ENCODE measurements at places on chromosomes 7 and 10. TPM values are rescaled to one million over a fixed set of nuclear protein-coding genes. Genes with fewer than 3 reads are reported as not detected.
A peak's percentile ranks its signal among the peaks of the same experiment; 100 is the strongest.

DNA sequence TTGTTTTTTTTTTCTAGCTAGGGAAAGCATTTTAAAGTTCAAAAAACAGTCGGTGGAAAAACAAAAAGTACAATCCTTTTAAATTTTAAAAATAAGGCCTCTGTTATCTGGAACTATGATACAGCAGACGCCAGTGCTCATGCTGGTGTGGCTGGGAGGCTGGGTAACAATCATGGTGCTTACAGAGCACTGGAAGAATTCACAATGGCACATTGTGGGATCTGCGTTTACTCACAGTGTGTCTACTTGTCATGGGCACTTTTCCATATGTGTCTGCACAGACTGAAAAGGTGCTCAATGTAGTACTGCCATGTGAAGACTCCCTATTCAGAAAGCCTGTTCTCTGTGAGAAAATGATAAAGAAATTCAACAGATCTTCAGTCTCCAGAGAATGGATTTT, 278.2 kb upstream of the IMMP2L start:
- no peak for DNase-seq

- DNase-seq: no peak
These were observed 229.9 kb upstream of the TCF7L2 start for GRCh38 chr10:112720178-112720577.

DNA sequence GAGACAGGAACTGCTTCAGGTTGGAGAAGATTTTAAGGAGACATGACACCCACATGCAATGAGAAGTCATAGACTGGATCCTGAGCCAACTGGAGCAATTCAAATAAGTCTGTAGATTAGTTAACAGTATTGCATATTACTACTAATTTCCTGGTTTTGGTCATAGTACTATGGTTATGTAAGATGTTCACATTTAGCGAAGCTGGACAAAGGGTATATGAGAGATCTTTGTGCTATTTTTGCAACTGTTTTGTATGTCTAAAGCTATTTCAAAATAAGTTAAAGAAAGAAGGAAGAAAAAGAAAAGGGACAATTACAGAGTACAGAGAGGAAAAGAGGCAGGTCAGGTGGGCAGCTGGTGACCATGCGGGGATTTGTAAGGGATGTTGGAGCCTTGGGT, 116.5 kb upstream of the SVIL start:
- DNase-seq: no peak

GRCh38 chr7:54705436-54705835, 53.6 kb downstream of the SEC61G start:
- DNase-seq: peak; percentile 83

DNA sequence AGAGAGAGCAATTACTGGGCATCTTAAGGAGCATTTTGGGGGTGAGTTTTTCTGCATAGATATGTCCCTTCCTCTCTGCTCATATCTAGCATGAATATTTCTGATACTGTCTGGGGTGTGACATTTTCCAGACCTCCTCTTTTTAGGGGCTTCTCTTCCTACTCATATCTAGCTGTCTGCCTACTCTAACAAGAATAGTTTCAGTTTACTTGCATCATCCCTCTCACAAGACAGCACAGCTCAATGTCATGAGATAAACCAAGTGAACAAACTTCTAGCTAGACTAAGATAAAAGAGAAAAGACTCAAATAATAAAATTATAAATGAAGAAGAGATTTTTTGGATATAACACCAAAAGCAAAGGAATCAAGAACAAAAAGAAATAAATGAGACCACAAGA, 419.5 kb upstream of the SORCS1 start:
- DNase-seq: no peak

OR2A42 gene
- total RNA-seq: not detected

GRCh38 chr10:96395931-96396877, 37.4 kb upstream of the OPALIN start:
- DNase-seq: no peak

GIMAP4 gene
- not detected for total RNA-seq

DNA sequence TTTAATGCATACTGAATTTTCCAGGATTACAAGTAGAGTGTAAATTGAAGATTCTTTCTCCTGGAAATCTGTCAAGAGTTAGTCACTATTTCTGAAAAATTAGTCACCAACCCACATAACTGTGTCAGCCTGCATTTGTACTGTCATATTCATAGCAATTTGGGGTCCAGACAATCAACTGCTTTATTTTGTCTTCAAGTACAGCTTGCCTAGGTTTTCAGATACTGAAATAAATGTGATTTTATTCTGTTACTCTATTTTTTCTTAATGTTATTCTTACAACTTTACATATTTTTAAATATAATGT, 55.1 kb downstream of the CUBN start:
- no peak for DNase-seq

GRCh38 chr7:17782216-17782549, 158.1 kb downstream of the SNX13 start:
- no peak for DNase-seq

- no peak for DNase-seq
These were observed at the start of gene CLEC5A for GRCh38 chr7:141946796-141947195. Gene CLEC5A (minus strand): TSS chr7:141946974. CDS start chr7:141946292, 682 bp downstream.

DNA sequence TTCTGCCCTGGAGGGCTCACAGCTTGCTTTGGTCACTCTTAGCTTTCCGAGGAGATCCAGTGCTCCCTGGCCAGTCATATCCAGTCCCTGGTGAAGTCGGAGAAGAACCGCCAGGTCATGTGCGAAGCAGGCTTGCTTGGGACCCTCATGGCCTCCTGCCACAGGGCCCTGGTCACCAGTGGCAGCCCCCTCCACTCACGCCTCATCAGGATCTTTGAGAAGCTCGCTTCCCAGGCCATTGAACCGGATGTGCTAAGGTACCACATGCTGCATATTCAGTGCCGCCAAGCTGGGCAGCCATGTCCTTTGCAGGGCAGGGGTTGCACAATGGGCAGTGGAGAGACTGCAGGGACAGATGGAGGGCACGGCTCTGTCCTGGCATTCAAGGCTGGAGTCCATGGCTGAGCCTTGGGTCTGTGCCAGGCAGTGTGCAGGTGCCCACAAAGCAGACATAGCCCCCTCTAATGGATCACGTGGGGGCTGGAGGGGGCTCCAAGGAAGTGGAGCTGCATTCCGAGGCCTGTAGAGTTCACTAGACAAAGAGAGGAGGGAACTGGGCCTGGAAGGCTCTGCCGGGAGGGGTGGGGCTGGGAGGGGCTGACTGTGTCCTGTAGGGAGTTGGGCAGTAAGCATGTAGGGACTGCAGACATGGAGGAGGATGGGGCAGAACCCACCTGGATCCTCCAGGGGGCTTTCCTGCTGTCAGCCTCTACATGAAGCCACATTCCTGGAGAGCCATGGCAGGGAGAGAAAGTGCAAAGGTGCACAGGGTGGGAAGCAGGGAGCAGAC, 89.9 kb downstream of the WDFY4 start:
- DNase-seq: no peak

PNLIP gene
- not detected for total RNA-seq

- no peak for DNase-seq
These were observed 37.5 kb downstream of the BTBD16 start for GRCh38 chr10:122308417-122309141.

GRCh38 chr10:86439544-86439943, 72.9 kb upstream of the GRID1 start:
- DNase-seq: peak; percentile 91

PRKCQ gene
- 4.5 TPM for total RNA-seq

ALOX5 gene
- 1.7 TPM for total RNA-seq

DNA sequence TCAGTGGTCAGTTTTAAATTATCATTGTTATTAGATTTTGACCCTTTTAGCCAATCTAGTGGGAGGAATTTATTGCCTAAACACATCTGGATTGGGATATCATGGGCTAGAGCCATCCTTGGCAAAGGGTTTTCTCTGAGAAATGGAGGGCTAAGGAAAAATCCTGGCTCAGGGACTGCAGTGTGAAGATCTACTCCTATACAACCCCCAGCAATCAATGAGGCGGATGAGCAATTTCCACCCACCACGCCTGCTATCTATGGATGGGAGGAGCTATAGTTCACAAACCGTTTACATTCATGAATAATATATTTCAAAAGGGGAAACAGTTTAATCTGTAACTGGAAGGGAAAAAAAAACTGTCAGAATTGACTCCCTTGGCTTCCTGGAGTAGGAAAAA, 2.7 kb downstream of the CAV1 start:
- DNase-seq: no peak

ITGA8 gene
- 0.06 TPM for total RNA-seq

ICA1 gene
- 9.6 TPM for total RNA-seq

GRCh38 chr7:27237735-27238334, 4.8 kb upstream of the EVX1 start:
- no peak for DNase-seq

DNA sequence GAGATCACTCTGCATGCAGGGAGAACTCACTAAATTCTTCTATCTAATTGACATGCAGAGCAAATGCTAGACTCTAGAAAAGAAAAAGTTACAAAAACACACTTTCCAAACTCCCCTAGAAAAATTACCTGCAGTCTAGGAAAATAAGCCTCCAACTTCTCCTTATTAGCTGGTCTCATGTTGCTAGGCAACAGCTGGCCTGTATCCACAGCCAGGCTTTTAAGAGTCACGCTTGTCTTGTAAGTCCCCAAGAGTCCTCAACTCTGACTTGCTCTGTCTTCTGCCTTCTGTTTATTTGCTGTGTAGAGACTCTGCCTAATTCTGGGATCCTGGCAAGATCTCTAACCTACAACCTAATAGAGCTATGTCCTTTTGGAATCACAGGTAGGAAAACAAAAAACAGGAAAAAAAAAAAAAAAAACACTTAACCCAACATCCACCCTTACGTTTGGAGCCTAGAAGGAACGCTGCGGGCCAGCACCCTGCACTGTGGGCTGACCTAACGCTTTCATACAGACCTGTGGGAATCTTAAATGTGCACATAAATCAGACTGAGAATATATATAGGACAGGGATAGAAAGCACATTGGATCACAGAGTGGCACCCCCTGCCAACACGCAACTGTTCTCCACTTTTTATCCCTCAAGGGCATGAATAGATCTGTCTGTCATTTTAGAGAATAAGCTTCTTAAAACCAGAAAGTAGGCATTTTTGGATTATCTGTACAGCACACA, 117.0 kb upstream of the PTPRZ1 start:
- DNase-seq: no peak

ASAH2B gene
- 1.6 TPM for total RNA-seq

TES gene
- total RNA-seq: 153 TPM

EBF3 gene
- not detected for total RNA-seq

- no peak for DNase-seq
These were observed 57.6 kb upstream of the EZH2 start for GRCh38 chr7:148941598-148942275.

PAPOLB gene
- total RNA-seq: not detected

ELFN1 gene
- 0.23 TPM for total RNA-seq

DNA sequence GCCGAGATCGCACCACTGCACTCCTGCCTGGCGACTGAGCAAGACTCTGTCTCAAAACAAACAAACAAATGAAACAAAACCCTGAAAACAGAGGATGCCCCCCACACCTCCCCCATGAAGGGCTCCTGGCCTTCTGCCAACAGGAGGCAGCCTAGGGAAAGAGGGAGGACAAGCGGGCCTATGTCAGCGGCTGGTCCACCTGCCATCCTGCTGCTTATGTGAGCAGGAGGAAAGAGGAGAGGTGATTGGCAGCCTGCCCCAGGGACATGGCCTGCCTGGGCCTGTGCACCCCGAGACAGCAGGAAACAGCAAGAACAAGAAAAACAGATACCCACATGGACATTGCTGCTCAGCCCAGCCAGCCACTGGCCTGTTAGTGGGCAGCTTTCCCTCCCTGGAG, 9.1 kb upstream of the ZNF316 start:
- DNase-seq: no peak

SPDYE16 gene
- total RNA-seq: not detected

DNA sequence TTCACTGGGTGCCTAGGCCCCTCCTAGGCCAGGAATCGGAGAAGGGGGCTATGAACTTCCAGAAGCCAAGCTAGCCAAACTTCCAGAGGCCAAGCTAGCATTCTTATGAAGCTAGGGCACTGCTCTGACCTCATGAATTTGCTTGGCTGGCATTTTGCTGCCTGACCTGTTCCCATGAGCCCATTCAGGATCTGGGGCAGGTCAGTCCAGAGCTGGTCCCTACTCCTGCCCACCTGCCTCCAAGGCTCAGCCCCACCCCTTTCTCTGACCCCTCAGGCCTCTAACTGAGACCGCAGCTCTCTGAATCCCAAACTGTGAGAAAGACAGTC, 1.3 kb upstream of the PPIF start:
- DNase-seq: no peak

DNA sequence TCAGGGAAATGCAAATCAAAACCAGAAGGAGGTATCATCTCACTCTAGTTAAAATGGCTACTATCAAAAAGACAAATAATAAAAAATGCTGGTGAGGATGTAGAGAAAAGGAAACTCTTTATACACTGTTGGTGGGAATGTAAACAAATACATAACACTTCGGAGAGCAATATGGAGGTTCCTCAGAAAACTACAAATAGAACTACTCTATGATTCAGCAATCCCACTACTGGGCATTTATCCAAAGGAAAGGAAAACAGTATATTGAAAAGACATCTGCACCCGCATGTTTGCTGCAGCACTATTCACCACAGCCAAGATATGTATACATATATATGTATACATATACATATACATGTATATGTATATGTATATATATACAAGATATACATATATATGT, 94.2 kb downstream of the C10orf90 start:
- no peak for DNase-seq

FGFR2 gene
- total RNA-seq: 1.6 TPM

DNA sequence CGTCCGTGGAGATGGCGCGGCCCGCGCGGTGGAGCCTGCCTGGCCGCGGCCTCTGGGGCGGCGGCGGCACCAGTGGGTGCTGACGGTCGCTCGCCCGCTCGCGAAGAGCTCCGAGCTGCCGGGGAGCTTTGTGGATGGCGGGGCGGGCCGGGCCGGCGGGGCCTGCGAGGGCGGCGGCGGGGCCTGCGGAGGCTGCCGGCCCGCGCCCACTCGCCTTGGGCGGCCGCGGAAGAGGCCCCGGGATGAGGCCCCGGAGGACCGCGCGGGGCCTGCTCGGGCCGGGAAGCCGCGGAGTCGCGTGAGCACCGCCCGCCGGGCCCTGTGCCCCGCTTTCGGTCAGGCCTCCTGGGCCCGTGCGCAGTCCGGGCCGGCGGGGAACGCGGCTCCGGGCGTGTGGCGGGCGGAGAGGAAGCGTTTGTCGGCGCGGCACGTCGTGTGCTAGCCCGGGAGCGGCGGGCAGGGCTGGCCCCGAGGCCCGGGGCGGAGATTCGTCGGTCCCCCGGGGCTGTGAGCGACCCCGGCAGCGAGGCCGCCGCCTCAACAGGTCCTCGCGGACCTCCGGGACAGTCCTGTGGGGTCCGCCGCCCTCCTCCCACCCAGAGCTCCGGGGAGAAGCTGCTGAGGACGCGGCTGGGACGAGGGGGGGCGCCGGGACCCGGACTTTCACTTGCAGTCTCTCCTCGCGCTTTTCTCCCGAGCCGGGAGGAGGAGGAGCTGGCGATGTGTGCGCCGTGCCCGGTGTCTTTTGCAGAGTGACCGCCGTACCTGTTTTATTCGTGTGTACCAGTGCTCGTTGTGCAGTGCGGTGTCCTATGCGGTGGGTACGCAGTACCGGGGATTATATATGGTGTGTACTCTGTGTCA, 578 bp downstream of the ZMYND11 start:
- no peak for DNase-seq

GRCh38 chr10:78859266-78859665, 209.5 kb upstream of the ZMIZ1 start:
- no peak for DNase-seq

GRCh38 chr10:22570234-22570633, 144.1 kb downstream of the PIP4K2A start:
- DNase-seq: no peak
